ENCODE measurements at places on chromosomes 7 and 10.

GRCh38 chr7:121003986-121004685 is 15.6 kb downstream of the CPED1 start:
- DNase-seq, result no peak

- DNase-seq, result no peak
Measured at GRCh38 chr7:129450295-129450694, 16.1 kb downstream of the STRIP2 start.

- DNase-seq, result no peak
Measured at GRCh38 chr10:9096288-9096687, 1041.8 kb downstream of the GATA3 start.

DNA sequence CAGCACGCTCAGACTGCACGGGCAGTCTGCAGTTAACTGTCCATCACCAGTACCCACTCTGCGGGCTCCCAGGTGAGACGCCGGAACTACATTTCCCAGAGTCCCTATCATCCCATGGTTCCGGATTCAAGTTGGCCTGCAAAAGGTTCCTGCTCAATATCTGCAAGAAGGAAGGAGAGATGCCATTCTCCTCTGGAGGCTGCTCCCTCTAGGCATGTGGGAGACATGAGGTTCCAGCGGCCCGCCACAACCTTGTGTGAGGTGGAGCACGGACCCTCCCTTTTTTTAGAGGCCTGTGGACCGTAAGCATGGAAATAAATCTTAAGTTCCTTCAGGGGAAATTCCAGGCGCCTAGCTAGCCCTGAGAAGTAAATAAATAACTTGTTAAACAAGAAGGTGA is 29.7 kb downstream of the NUP42 start:
- DNase-seq, result no peak

GRCh38 chr7:19491821-19492452 is 216.9 kb downstream of the POLR1F start:
- no peak for DNase-seq

DNA sequence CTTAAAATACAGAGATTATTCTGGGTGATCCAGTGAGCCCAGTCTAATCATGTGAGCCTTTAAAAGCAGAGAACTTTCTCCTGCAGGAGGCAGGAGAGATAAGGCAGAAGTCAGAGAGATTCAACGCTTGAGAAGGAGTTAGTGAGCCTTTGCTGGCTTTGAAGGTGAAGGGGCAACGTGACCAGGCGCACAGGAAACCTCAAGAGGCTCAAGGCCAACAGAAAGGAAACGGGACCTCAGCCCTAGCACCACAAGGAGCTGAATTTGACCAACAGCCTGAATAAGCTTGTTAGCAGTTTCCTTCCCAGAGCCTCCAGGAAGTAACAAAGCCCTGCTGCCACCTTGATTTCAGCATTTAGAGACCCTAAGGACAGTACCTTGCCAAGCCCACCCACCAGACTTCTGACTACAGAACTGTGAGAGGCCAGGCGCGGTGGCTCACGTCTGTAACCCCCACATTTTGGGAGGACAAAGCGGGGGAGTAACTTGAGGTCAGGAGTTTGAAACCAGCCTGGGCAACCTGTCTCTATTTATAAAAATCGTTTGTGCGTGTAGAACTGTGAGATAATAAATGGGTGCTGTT is 87.3 kb upstream of the KAT6B start:
- DNase-seq, result peak; percentile 94

GRCh38 chr7:120412139-120413050 is 139.4 kb downstream of the KCND2 start:
- no peak for DNase-seq

DNA sequence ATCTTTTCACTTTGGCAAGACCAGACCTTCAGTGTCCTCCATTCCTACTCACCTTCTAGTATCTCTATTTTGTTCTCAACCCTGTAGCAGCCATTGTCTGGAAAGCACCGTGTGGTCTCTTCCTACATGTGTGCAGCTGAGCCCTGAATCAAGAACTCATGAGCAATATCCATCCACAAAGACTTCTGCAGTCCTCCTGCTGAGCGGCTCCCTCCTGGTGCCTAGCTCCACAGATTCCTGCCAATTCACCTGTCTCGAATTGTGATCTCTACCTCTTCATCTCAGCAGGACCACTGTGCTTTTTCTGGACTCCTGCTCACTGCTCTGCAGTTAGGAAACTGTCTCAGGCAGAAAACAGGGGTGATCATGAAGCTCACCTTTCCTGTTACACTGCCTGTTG is 118.8 kb downstream of the RELN start:
- no peak for DNase-seq

DNA sequence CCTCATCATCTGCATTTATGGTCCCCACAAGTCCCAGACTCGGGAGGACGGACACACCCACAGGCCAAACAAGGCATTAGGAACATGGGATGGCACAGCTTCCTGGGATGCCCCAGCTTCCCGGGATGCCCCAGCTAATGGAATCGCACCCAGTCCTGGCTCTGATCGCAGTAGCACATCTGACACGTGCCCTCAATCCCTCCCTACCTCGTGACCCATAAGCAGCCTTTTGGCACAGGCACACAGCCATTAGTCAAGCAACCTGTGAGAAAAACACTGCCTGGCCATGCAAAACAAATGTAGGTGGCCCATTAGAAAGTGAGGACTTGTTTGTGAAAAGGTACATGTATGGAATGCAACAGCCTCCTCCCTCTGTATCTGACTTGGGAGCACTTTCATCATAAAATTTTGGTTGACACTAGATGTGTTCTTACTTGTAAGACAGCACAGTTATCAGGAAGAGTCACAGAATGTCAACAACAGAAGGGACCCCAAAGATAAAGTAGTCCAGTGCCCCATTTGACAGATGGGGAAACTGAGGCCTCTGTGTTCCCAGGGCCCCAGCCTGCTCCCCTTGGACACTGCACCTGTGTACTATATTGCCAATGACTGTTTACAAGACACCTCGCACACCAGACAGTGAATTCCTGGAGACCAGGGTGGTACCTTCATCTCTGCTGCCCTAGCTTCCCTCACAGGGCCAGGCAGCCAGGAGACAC is 34.4 kb downstream of the DLG5 start:
- DNase-seq, result no peak

GRCh38 chr10:110989016-110989415 is 69.6 kb downstream of the SHOC2 start:
- no peak for DNase-seq

DNA sequence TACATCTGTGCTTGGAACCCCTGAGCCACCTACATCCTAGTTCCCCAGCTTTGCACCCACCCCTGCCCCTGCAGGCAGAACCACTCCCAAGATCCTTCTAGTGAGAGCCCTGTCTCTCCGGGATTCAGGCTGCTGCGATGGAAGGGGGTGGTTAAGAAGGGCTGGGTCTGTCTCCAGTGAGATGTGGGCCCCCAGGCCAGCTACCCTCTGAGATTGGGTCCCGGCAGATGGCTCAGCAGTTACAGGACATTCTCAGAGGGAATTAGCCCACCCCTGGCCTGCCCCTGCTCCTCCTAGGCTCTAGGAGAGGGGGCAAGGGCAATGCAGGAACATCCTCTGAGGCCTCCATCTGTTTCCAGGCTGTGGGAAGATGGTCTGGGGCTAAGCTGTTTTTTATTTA is 27.7 kb downstream of the SLC29A3 start:
- no peak for DNase-seq

DNA sequence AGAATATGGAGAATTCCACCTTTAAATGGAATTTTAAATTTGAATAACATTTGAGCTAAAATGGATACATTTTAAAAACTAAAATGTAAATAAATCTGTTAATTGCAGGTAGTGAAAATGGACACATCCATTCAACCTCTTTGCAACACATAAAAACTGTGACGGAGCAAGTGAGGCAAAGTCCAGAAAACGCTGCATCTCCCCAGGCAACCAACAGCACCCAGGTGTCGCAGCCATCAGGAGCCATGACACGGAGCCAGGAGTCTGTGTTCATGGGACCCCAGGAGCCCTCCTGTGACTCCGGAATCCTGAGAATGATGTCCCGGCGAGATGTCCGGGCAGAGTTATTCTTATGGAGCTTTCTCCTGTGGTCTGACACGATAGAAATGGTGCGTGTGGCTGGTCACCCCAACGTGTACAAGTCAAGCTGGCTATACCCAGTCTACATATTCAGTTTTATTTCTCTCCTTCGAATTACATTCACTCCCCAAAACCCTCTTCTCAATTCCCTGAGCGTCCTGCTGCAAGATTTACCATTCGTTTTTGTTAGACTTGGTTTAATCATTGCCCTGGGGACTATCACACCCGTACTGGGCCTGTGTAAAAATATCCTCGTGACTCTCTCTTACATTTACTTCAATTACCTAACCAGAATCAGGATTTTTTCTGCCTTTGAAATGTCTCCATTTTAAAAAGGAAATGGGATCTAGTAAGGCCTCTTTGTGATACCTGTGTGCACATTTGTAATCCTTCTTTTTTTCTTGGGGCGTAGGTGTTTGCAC is 13.1 kb upstream of the MRC1 start:
- DNase-seq, result no peak

- DNase-seq, result peak; percentile 73
Measured at GRCh38 chr10:48672596-48673265, 11.9 kb upstream of the WDFY4 start.

GRCh38 chr7:122082160-122082559 is 61.9 kb downstream of the AASS start:
- no peak for DNase-seq

DNA sequence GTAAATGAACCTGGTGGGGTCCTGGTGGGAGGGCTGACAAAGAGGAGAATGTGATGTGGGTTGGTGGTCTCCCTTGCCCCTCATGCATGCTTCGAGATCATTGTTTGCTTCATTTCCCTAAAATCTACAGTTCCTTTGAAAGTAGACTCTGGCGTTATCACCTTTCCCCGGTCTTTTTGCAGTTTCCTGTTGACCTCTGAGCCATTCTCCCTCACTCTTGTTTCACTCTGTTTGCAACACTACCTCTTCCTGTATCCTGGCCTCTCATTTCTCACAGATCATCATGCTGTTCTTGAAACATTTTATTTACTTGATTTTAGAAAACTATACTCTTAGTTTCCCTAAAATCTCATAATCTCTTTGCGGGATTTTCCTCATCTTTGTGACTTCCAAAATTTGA is 179.8 kb downstream of the WNT2 start:
- no peak for DNase-seq

DNA sequence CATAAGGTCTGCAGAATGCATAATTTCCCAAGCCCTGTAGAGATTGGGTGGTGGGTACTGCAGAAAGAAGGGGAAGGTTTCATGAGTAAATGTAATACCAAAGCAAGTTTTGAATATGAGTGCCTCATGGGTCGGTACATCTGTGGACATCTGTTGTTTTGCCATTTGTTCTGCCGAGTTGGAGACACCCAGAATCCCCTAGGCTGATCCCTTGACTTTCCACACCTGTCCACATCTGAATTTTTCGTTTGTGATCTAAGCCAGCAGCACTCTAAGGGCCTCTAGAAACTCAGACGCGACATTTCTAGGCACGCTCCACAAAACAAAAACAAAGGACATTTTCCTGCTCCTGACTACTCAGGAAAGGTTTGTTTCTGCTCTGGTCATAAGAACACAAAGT is 11.7 kb upstream of the SLF2 start:
- DNase-seq, result no peak

GRCh38 chr7:135993950-135994349 is 16.8 kb upstream of the MTPN start:
- DNase-seq, result no peak

GRCh38 chr10:122993797-122994336 is 13.7 kb downstream of the PSTK start:
- no peak for DNase-seq

DNA sequence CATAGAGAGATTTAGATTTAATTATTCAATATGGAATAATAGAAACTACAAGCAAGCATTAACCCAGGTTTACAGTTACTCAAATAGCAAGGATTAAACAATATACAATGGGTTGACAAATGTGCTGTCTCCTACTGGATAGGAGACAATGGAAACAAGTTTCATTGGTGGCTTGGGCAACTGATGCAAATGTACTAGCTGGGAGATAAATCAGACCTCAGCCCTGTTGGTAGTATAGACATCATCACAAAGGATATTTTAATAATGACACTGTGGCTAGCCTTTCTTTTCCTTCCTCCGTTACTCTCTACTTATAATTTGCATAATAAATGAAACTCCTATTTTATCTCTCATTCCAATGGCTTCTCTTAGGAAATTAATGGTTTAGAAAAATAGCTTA is 96.5 kb upstream of the DKK1 start:
- DNase-seq, result no peak

DNA sequence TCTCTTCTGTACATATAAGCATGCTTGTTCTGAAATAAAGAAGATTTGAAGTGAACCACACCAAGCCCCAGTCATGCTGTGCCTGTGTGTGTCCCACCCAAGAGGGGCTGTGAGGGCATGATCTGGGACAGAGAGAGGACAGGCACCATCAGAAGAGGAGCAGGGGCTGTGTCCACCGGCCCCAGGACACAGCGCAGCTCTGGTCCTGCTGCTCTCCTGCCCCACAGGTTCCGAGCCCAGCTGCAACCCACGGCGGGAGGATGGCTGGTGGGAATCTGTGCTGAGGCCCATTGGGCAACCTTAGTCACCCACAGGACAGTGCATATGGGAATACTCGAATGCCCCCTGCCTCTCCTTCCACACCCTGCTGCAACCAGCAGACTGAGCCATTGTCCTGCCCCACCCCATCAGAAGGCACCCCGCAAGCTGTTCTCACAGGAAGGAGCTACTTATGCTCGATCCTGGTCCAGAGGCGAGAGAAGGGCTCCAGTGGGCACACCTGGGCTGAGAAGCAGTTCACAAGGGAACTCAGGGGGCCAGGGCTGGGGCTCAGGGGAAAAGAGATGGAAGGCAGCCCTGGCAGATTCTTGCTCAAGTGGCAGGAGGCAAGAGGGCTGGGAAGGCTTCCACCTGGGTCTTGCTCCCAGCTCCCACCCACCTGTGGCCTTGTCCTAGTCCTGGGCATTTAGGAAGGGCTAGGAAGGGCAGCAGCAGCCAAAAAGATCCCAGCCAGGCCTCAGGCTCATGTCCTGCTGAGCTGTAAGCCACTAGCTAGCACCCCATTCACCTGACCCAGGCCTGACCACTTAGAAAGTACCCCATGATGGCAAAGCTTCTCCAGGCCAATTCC is 31.9 kb downstream of the LDB3 start:
- DNase-seq, result no peak

- DNase-seq, result no peak
Measured at GRCh38 chr7:26460351-26461085, 168.9 kb downstream of the SNX10 start.

DNA sequence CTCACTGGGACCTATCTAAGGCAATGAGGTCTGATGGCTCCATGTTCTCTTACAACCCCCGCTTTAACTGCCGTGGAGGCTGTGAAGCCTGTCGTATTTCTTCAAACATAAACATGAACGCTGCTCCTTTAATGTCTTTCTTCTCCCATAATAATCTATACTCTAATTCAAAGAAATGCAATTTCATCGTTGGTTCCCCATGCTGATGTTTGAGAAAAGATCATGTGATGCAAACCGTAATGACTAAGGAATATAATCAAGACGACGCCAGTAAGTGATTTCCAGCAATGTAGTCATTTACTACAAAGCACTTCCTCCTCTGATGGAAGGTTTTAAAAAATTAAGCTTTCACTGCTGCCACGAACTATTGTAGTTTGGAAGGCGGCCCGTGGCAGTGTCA is 102.6 kb upstream of the NEBL start:
- DNase-seq, result no peak

GRCh38 chr10:114021154-114021553 is 22.5 kb upstream of the ADRB1 start:
- no peak for DNase-seq

- no peak for DNase-seq
Measured at GRCh38 chr7:122457969-122458368, 153.4 kb upstream of the FEZF1 start.

Data from GM12878 (cell line).